Karpas-422 (cell line): ENCODE measurements at places on chromosomes 2 and 18.

- DNase-seq = no peak
Observed at GRCh38 chr2:231362555-231363184, 32.8 kb upstream of the B3GNT7 start.

DNA sequence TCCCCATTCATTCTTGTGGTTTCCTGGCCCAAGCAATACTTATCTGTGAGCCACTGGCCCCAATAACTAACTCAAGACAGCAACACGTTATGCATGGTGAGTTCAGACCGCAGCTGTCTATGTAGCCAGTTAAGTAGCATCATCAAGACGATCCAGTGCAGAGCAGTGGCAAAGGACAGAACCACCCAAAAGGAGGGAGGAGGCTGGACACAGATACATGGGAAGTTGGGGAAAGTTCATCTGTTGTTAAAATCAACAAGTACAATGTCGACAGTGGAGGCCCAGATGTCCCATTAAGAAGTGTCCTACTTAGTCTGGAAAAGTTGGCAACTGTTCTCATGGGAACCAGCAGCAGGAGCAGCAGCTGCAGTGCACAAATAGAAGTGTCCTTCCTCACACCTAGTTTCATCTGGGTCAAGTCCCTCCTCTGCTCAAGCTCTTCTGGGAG lies 106.9 kb upstream of the THOC1 start:
- no peak for DNase-seq

- DNase-seq = no peak
Observed at GRCh38 chr2:232898592-232899543, 28.8 kb downstream of the SNORC start.

DNA sequence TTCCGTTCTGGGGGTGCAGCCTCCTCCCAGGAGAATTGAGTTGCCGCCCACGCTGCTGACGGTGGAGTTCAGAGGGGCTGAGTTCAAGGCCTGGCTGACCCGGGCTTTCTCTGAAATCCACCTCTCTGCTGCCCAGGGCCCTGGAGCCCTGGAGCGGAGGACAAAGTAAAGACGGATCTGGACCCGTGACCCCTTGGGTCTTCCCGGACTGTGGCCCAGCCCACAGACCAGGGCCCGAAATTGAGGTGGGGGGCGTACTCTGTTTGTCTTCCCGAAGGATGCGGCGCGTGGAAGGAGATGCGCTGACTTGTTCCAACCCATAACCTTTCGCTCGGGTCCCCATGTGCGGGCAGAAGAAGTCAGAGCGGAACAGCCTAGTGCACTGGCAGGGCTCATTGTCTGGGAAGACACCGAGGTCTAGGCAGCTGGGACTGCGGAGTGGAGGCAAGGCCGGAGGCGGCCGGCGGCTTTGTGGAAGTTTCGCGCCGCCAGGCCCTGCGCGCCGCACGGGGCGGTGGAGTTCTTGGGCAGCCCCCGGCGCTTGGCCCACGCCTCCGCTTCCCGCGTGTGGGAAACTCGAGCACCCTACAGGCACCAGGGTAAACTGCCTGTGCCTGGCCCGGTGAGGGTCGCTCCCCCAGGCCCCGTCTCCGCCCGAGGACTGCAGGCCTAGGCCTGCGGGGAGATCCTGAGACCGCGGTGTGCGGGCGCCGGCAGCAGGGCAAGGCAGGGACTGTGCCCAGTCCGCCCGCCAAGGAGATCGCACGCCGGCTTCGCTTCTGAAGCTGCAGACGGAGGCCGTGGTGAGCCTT lies 9.8 kb downstream of the POU3F3 start:
- no peak for DNase-seq

DNA sequence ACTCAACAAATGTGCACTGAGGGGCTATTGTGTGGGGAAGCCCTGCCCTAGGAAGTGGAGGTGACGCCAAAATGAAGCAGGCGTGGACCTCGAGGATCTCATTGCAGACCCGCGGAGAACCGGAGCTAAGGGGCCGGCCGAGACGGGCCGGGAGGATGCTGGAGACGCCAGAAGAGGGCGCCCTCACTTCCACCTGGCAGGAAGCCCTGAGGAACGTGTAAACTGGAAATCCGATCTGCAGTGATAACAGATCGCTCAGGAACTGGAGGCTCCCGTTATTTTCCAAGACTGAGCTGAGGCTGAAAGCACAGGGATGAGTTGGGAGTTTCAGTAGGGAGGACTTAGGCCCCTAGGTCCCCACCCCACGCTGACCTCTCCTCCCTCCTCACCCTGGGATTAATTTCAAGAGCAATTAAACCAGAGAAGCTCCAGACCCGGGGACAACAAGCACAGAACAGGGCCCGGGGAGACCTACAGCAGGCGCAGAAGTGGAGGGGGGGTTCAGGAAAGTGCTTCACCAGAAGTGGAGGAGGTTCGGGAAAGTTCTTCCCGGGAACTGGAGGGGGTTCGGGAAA lies 7.7 kb upstream of the COL6A3 start:
- DNase-seq = peak; percentile 84

- peak; percentile 85 for DNase-seq
Observed at GRCh38 chr2:38535744-38536506, 66.8 kb downstream of the HNRNPLL start.

- DNase-seq = peak; percentile 85
Observed at GRCh38 chr2:74756356-74756890, 77.5 kb upstream of the HK2 start.

- no peak for DNase-seq
Observed at GRCh38 chr2:13034861-13035260, 318.1 kb downstream of the TRIB2 start.

DNA sequence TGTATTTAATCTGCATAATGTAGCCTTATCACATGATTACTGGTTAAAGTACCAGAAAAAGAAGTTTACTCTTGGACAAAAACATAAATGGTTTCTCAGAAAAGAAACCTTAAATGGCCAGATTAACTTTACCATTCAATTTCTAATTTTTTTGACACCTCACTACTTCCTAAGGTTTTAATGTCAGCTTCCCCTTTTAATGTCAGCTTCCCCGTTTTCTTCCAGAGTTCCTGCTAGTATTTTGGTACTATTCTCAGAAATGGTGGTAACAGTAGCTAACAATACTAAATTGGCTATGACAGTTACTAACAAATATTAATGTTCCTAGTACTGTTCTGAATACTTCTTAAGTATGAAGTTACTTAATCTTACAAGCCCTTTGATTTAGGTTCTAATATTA lies 22.4 kb upstream of the SLC8A1 start:
- DNase-seq = no peak

GRCh38 chr2:41736586-41736985 lies 311.2 kb upstream of the PKDCC start:
- peak; percentile 7 for DNase-seq

- DNase-seq = no peak
Observed at GRCh38 chr2:3102081-3102921, 275.3 kb downstream of the EIPR1 start.

- DNase-seq = no peak
Observed at GRCh38 chr2:86446060-86446459, 4.9 kb downstream of the KDM3A start.
